ENCODE measurements at places on chromosomes 1 and 21.

GRCh38 chr1:55554611-55555010, 339.4 kb upstream of the USP24 start:
- H3K27me3 ChIP-seq, result no peaks in the 10 kb centered on the region
- H3K27ac ChIP-seq, result no peak overlapping the region
- no peaks in the 10 kb centered on the region for H3K36me3 ChIP-seq
- no peaks in the 10 kb centered on the region for H3K4me1 ChIP-seq

- peak overlapping the region; percentile 93 for H3K27ac ChIP-seq
- H3K36me3 ChIP-seq, result no peaks in the 10 kb centered on the region
- no peaks in the 10 kb centered on the region for H3K27me3 ChIP-seq
- DNase-seq, result no peak
Measured at GRCh38 chr1:26285366-26286063, 5.6 kb downstream of the SH3BGRL3 start.

DNA sequence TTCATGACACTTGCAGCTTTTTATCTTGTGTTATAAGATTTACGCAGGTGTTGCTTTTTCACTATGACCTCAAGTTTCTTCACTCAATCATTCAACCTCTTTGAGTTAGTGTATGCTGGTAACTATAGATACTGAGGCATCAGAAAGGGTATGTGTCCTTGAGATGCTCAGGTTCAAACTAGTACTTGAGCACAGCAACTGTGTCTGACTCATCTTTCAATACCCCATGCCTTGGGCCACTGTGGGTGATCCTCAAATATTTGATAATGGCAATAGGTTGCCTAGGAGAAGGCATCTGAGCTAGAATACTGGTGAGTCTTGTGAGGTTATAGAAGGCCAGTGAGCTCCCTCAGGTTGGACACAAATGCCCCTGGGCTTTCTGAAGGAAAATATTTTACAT, 88.1 kb upstream of the SPATA6 start:
- H3K27me3 ChIP-seq, result peaks cover 30% of the 10 kb centered on the region
- H3K36me3 ChIP-seq, result no peaks in the 10 kb centered on the region
- DNase-seq, result no peak
- no peak overlapping the region for H3K27ac ChIP-seq
- H3K4me3 ChIP-seq, result no peak overlapping the region
- H3K4me1 ChIP-seq, result no peaks in the 10 kb centered on the region

DNA sequence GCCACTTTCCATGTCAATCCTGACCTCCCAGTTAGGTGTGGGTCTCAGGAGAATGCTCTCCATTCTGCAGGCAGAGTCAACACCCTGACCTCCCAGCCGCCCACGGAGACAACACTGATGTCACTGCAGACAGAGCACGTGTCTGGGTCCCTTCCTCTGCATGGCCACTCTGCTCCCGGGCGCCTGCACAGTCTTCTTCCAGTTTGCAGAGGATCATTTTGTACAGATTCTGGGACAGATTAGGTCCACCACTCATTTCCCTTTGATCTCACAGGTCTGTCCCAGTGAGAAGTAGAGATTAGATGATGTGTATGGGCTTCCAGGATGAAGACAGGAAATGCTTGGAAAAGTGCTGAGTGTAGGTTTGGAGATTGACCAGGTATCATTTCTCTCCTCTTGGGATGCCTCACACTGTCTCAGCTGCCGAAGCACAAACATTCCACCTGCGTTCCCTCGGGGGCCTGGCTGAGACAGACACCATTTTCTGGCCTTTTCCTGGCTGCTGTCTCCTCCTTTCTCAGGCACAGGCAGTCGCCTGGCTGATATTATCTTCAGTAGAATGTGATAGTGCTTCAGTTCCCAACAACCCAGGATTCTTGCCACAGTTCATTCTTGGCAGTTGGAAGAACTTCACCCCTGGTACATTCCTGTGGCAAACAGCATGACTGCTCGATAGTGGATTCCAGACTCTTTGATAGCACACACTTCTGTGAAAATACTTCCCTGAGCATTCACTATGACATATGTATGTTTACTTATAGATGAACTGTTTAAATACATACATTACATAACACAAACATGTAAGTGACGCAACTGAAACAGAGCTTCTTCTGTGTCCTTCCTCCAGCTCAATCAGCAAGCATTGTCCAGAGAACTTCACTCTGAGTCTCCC, 7.9 kb downstream of the MYBPHL start:
- H3K4me3 ChIP-seq, result no peak overlapping the region
- H3K36me3 ChIP-seq, result no peaks in the 10 kb centered on the region
- peaks cover 8% of the 10 kb centered on the region for H3K27me3 ChIP-seq

- no peak overlapping the region for H3K27ac ChIP-seq
- peaks cover 46% of the 10 kb centered on the region for H3K27me3 ChIP-seq
- H3K4me1 ChIP-seq, result no peaks in the 10 kb centered on the region
- no peak for DNase-seq
- H3K36me3 ChIP-seq, result no peaks in the 10 kb centered on the region
Measured at GRCh38 chr1:34153246-34153645, 11.8 kb downstream of the CSMD2 start.

- H3K27me3 ChIP-seq, result no peaks in the 10 kb centered on the region
- no peak overlapping the region for H3K4me3 ChIP-seq
- no peaks in the 10 kb centered on the region for H3K4me1 ChIP-seq
- no peak for DNase-seq
- H3K27ac ChIP-seq, result no peak overlapping the region
Measured at GRCh38 chr1:216884614-216885229, 161.5 kb upstream of the ESRRG start.

- peak overlapping the region; percentile 34 for H3K4me3 ChIP-seq
- H3K4me1 ChIP-seq, result peaks cover 72% of the 10 kb centered on the region
- H3K27me3 ChIP-seq, result no peaks in the 10 kb centered on the region
- H3K27ac ChIP-seq, result peak overlapping the region; percentile 38
- DNase-seq, result no peak
Measured at GRCh38 chr1:226719596-226720387, 19.3 kb downstream of the ITPKB start.

- peaks cover 4% of the 10 kb centered on the region for H3K4me1 ChIP-seq
- no peak overlapping the region for H3K4me3 ChIP-seq
- no peaks in the 10 kb centered on the region for H3K27me3 ChIP-seq
- H3K36me3 ChIP-seq, result no peaks in the 10 kb centered on the region
- no peak for DNase-seq
- H3K27ac ChIP-seq, result no peak overlapping the region
Measured at GRCh38 chr1:193614275-193614674, 427.9 kb upstream of the B3GALT2 start.

DNA sequence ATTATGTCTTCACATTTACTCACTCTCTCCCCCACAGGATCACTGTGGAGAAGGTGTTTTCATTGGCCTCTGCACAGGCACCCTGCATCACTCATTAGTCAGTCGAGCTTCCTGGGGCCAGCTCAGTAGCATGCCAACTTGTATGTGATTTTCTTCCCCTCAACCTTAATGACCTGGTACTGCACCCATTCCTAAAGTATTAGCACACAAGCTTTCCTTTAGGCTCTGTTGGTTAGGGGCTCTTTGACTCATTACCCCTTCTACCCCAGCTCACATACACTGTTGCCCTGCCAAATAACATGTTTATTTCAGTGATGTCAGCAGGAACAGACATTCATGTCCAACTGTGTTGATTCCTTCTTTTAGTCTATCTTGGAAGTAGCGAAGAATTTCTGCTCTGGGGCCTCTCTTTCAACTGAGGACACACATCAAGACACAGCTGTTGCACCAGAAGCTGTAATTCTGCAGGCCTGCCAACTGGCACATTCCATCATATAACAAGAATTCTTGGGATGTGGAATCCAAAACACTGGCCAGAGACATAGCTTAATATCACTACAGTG, 603.5 kb upstream of the ADAMTS5 start:
- no peak overlapping the region for H3K27ac ChIP-seq
- DNase-seq, result no peak
- H3K4me3 ChIP-seq, result no peak overlapping the region
- no peaks in the 10 kb centered on the region for H3K27me3 ChIP-seq
- no peaks in the 10 kb centered on the region for H3K4me1 ChIP-seq

DNA sequence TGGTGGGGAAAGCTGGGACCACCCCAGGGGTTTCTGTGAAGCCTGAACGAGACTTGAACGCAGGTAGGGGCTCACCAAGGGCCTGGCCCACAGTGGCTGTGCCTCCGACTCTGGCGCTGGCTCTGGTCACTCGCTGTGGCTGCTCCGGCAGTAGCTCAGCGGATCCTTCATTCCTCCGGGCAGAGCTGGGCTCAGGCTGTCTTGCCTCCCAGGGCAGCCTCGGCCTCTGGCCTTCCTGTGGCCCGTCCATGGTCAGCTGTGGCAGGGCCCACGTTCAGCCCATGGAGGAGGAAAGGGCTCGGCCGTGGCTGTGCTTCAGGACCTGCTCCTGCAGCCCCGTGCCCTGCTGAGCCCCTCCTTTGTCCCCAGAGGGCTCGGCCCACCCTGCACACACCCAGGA, 162.9 kb upstream of the C1orf174 start:
- no peak overlapping the region for H3K4me3 ChIP-seq
- no peaks in the 10 kb centered on the region for H3K4me1 ChIP-seq
- no peaks in the 10 kb centered on the region for H3K27me3 ChIP-seq

DNA sequence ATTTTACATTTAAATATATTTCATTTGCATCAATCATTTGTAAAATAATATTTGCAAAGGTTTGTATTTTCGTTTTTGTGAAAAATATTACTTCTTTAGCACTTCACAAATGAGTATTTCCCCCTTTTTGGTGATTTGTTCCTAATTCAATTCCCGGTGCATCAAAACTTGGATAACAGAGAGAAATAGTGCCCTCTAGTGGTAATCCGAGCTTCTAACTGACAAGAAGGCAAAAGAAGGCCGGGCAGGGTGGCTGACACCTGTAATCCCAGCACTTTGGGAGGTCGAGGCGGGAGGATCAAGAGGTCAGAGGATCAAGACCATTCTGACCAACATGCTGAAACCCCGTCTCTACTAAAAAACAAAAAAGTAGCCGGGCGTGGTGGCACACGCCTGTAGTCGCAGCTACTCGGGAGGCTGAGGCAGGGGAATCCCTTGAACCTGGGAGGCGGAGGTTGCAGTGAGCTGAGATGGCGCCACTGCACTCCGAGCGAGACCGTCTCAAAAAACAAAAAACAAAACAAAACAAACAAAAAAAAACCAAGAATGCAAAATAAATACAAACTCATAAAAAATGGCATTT, 137.7 kb downstream of the COL11A1 start:
- no peaks in the 10 kb centered on the region for H3K4me1 ChIP-seq
- H3K27me3 ChIP-seq, result no peaks in the 10 kb centered on the region
- no peaks in the 10 kb centered on the region for H3K36me3 ChIP-seq
- no peak overlapping the region for H3K4me3 ChIP-seq

DNA sequence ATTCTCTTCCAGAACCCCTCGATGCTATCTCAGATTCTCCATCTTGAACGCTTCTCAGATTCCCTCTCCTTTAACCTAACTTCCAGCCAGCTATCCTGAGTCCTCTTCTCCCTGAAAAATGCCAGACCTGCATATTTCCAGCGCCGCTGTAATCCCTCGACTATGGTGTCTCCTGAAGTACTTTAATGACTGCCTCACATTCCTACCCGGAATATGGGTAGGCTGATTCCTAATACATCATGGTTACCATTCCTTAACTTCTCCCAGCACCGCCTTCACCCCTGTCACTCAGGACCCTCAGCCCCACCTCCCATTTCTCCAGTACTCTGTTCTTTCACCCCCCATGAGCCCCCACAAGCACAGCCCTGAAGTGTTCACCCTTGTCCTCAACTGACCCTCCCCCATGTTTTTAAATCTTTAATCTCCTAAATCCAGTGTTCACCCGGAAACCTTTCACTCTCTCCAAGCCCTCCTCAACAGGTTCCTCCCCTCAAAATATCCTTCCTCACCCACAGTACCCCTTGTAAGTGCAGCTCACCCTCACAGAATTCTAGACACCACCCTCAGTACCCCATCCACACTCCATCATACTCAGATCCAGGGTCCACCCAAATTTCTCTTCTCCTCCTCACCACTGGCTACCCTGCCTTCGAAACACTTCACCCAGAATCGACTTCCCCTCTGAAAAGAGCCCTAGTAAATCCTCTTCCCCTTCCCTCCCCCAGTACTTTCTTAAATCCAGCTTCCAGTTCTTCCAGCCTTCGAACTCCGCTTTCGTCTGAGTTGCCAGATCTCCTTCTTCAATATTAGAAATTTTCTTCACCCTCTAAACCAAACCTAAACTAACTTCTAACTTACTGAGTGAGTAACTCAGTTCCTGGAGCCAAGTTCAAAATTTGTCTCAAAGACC, 922 bp downstream of the CPT2 start:
- peaks cover 6% of the 10 kb centered on the region for H3K36me3 ChIP-seq
- peak overlapping the region; percentile 96 for H3K4me3 ChIP-seq
- H3K27me3 ChIP-seq, result no peaks in the 10 kb centered on the region
- no peak for DNase-seq

- no peaks in the 10 kb centered on the region for H3K36me3 ChIP-seq
- no peak overlapping the region for H3K4me3 ChIP-seq
- no peaks in the 10 kb centered on the region for H3K4me1 ChIP-seq
- H3K27ac ChIP-seq, result no peak overlapping the region
- no peak for DNase-seq
Measured at GRCh38 chr21:46077674-46078101, 20.2 kb upstream of the COL6A2 start.

GRCh38 chr1:92951141-92951582, 10.1 kb downstream of the DIPK1A start:
- no peak overlapping the region for H3K4me3 ChIP-seq
- H3K27ac ChIP-seq, result no peak overlapping the region
- H3K4me1 ChIP-seq, result peaks cover 64% of the 10 kb centered on the region
- H3K27me3 ChIP-seq, result no peaks in the 10 kb centered on the region
- H3K36me3 ChIP-seq, result no peaks in the 10 kb centered on the region

DNA sequence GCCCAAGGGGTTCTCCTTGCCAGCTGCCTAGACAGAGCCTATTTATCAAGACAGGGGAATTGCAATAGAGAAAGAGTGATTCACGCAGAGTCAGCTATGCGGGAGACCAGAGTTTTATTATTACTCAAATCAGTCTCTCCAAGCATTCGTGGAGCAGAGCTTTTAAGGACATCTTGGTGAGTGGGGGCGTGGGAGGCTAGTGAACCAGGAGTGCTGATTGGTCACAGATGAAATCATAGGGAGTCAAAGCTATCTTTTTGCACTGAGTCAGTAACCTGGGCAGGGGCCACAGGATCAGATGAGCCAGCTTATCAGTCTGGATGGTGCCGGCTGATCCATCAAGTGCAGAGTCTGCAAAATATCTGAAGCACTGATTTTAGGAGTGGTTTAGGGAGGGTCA, 64.8 kb upstream of the MRPS6 start:
- H3K36me3 ChIP-seq, result no peaks in the 10 kb centered on the region
- no peak overlapping the region for H3K4me3 ChIP-seq
- no peaks in the 10 kb centered on the region for H3K4me1 ChIP-seq
- no peak overlapping the region for H3K27ac ChIP-seq
- H3K27me3 ChIP-seq, result no peaks in the 10 kb centered on the region

DNA sequence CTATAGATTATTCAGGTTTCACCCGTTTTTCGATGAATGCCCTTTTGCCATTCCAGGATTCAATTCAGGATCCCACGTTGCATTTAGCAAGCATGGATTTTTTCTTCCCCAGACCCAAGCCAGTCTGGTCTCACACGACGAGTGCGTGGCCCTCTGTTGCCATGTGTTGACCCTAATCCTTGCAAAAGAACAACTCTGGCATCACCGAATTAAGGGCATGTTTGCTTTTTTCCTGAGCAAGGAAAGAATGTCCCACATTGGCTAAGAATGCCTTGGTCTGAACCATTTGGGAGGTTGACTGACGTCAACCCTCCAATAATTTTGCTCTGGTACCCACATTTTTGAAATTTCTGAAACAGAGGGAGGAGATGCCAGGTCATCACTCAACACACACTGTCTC, 153.0 kb upstream of the WNT4 start:
- peaks cover 76% of the 10 kb centered on the region for H3K27me3 ChIP-seq
- no peak overlapping the region for H3K27ac ChIP-seq
- H3K36me3 ChIP-seq, result no peaks in the 10 kb centered on the region
- DNase-seq, result no peak

Data from naive B cell (primary cell).